ENCODE measurements at places on chromosomes 5 and 9.

- no peak for DNase-seq
Observed at GRCh38 chr9:18796696-18797270, 236.2 kb downstream of the SAXO1 start.

DNA sequence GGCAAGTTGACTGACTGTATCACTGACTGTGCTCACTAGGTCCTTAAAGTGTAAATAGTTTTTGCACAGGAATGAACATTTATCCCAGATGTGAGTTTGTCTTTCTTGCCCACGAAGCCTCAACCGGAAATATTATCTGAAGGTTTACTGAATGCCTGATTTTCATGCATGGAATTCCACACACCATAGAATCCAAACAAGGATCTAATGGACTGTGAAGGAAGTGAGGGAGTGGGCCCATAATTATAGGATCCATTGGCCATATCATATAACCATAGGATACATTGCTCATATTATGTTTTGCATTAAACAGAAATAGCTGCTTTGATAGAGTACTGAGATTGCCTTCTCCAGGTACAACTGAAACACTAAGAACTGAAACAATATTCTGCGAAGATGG, 1057.2 kb upstream of the EDIL3 start:
- DNase-seq, result no peak

DNA sequence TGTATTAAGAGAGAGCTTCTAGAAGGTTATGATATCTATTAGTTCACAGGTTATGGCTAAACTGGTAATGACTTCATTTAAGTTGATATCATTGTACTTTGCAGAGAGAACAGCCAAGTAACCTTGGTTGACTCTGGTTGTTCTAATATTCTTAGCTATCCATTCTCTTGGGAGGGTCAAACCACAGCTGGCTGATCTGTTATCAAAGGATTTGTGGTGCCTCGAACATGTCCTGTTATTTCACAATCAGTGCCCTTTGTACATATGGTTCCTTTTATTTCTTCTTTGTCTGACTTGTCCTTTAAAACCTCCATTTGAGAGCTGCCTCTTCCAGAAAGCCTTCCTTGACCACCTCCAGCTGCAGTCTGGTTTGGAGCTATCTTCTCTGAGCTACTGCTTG, 61.7 kb downstream of the PDE8B start:
- DNase-seq, result no peak

DNA sequence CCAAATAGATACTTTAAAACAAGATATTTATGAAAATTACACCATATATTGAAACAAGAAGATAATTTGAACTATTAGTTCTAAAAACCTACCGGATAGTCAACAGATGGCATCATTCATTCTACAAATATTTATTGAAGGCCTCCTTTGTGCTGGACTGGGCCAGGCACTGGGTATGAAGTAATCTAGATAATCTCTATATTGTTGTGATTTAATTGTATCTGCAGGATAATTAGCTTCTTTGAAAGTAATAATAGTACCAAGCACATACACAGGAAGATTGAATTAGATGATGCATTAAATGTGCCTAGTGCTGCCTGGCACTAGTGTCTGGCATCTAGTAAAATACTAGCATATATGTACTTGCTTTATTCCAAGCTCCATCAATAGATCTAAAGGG, 735.2 kb upstream of the DMAC1 start:
- no peak for DNase-seq

DNA sequence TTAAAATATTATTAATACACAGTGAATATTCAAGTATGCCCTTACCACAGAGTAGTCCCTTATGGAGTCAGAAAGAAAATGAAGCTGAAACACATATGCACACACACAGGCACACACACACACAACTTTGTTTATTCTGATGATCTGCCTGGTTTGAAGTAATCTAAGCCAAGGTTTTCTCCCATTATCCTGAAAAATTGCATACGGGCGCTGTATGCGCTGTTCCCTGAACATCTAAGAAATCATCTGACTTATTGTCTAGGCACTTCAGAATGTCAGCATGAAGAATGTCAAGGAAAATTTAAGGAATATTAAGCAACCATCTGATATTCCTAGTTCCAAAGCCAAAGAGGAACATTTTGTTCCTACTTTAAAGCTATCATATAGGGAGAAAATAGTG, 147.1 kb upstream of the SLC30A5 start:
- DNase-seq, result no peak

- DNase-seq, result peak; percentile 10
Observed at GRCh38 chr9:70229579-70229978, 29.2 kb upstream of the SMC5 start.

- DNase-seq, result no peak
Observed at GRCh38 chr5:6235726-6236125, 142.6 kb downstream of the MED10 start.

- DNase-seq, result peak; percentile 91
Observed at GRCh38 chr5:114361724-114362196, at the start of gene KCNN2. KCNN2 (plus strand) TSS chr5:114362070; CDS start chr5:114362140, 70 bp downstream.

- no peak for DNase-seq
Observed at GRCh38 chr5:9233712-9234111, 312.2 kb downstream of the SEMA5A start.

DNA sequence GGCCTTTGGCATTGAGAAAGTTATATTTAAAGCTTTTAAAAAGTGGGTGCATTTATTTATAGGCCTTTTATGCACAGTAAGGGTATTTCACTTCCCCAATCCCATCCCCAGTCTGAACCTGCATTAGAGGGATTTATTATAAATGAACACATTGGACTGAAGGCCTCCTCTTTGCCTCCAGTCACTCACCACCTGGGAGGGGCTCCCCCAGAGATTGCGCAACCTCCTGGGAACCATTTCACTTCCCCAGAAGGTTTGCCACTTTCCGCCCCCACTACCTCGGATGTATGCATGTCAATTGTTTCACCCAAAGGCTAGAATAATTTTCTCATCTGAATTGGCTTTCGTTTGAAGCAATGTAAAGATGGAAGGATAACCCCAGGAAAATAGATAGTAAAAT, 29.8 kb upstream of the VCAN start:
- no peak for DNase-seq

DNA sequence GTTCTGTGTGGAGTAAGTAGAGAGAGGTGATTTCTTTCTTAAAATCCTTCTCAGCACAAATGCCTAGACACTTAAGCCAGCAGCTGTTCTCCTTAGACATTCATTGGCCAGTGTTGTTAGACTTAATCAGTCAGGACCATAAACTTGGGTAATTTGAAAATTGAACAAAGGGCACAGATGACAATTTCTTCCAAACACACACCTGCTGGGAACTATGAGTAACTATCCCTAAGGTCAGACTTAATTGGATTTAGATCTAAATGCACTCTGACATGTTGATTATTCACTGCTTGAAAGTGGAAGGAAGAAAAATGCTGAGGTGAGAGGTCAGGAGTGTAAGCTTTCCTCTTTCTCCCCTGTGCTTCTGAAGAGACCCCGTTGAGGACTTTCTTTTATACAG, 1083.7 kb upstream of the DMAC1 start:
- no peak for DNase-seq

DNA sequence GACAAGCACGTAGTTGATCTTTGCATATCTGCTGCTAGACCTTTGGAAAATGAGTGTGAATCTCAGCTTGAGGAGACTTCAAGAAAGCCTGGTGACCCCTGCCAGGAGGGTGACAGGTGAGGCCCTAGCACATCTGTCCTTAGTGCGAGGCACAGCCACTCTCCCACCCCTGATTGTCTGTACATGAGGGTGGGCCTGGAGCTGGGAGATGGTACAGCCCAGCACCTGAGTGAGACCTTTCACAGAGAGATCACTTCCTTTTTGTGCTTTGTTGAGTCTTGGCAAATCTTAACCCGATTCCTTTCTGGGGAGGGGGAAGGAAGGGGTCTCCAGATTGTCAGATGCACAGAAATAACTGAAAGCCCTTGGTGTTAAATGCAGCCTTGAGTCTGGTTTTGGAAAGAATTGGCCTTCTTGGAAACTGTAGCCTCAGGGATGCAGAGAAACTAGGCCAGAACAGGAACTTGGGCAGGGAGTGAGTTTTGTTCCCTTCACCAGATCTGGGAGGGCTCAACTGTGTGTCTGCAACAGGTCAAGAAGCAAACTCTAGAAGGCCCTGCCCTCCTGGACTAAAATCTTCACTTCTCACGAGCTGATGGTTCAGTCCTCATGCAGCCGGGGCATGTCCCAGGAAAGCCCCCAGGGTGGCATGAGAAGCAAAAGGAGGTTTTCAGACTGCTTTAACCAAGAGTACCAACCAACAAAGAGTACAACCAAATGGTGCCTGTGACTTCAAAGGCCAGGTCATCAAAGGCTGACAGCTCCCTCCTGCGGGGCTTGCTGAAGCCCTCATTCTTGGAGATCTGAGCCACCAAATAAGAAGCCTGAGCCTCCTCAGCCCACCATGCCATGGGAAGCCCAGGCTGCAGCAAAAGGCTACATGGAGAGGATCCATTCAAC, 20.8 kb upstream of the SEMA4D start:
- no peak for DNase-seq

Measured in Ammon's horn (tissue), 1 donor.